Ovary (tissue), 10 donors: ENCODE measurements at places on chromosomes 5 and 9. TPM values are rescaled to one million over a fixed set of nuclear protein-coding genes. Genes with fewer than 3 reads are reported as not detected.

DNA sequence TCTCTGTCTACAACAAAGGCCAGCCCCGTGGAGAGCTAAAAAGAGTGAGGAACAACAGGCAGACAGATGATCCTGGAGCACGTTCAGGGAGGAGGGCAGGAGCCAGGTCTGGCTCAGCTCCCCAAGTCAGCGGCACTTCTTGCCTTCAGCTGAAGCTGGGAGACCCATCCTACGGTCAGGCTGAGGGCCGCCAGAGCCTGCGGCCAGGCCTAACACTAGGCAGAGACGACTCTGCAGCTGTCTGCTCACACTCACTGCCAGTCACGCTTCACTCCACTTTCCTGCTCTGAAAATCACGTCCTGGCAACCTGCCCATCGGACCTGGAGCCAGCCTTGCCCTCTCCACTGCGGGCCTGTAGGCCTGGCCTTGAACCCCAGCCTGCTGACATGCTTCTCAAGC is 160.9 kb upstream of the LHFPL2 start:
- DNase-seq: peak; percentile 52

- no peak for DNase-seq
Observed at GRCh38 chr9:27385606-27386322, 88.8 kb upstream of the EQTN start.

- DNase-seq: no peak
Observed at GRCh38 chr9:79012561-79012960, 559.2 kb upstream of the TLE4 start.

DNA sequence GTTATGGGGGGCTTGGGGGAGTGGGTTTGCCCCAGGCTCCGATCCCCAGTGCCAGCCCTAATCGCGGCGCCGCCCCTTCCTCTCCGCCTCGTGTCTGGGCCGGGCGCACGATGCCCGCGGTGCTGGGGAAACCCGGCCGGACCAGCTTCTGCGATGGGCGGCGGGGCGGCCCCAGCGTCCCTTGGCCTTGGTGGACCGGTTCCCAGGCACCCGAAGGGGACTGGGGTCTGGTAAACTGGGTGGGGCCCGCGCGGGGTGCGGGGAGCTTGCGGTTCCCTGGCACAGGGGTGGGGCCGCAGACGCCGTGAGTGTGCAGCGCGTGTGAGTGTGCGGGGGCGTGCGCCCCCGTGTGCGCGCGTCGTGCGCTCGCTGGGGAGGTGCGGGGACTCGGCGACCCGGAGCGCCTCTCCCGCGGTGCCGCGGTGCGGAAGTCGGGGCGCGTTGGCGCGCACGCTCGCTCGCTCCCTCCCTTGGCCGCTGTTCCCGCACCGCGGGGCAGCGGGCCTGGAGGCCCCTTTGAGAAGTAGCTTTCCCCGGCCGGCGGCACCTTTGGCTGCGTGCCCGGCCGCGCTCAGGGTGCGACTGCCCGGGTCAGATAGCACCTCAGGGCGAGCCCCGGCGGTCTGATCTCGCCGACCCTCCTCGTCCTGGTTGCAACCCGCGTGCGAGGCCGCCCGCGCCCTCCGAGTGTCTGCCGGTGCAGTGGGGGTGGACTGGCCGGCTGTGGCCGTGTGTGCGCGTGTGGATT is 568 bp downstream of the MACIR start:
- peak; percentile 69 for DNase-seq

GRCh38 chr5:125006011-125006685 is 259.7 kb upstream of the ZNF608 start:
- DNase-seq: no peak

CCL19 gene
- polyA plus RNA-seq: 0.40 TPM

DNA sequence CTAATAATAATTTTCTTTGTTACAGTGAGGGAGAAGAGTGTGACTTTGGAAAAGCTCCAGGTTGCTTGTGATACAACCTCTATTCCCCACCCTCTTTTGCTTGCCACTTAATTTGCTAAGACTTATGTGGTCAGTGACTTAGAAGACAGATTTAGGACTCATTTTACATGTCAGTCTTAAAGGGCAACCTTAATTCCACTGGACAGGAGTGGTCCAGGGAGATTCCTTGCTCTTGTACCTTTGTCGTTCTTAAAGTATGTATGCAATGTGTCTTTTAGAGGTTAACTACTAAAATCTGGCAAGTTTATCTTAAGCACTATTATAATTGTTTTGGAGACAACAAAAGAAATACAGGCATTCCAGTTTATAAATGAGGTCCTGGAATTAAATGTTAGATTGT is 20.0 kb downstream of the SLC30A5 start:
- DNase-seq: no peak

GRCh38 chr9:109387206-109387605 is 66.3 kb upstream of the EPB41L4B start:
- no peak for DNase-seq

BHMT2 gene
- polyA plus RNA-seq: 7.0 TPM

GRCh38 chr5:23303435-23303834 is 204.0 kb upstream of the PRDM9 start:
- no peak for DNase-seq

ORM2 gene
- 0.52 TPM for polyA plus RNA-seq

- no peak for DNase-seq
Observed at GRCh38 chr9:78973907-78974306, 597.9 kb upstream of the TLE4 start.

DNA sequence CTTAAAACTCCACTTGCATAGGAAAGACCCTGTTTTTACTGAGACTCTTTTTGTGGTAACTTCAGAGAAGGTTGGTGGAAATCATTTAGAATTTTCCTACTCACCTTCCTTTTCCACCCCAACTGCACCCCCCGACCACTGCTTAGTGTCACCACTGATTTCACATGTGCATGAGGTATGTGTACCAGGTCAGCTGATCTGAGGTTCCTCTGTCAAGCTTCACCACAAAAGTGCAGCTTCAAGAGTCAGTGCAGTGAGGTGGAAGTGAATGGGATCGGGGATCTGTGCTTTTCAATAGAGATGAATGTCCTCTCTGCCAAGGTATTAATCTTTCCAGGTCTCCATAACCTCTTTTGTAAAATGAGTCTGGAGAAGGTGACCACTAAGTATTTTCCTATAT is 260.5 kb upstream of the WWC1 start:
- no peak for DNase-seq

ZNF454 gene
- polyA plus RNA-seq: 3.2 TPM

DNA sequence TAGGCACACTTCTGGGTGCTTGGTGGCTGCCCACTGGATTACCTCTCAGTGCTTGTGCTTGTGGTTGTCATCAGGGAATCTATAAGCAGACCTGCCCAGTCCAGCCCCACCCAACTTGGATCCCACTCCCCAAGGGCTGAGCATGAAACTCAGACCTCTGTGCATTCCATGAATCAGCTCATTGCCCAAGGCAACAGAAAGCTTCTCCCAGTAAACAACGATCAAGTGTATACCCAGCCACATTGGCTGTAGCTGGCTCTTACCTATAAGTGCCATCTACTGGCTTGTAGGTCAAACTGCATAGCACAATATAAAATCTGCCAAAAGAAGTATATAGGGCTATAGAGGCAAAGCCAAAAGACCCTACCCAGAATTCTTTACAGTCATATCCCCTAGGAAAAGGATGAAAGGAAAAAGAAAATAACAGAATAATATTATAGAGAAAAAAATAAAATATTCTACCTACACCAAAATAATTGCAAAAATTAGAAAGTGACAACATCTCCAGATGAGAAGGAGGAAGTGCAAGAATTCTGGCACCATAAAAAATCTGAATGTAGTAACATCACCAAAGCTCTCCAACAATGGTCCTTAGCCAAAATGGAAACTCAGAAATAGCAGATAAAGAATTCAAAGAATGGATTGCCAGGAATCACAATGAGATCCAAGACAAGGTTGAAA is 321.0 kb upstream of the TRPC7 start:
- no peak for DNase-seq

OTP gene
- polyA plus RNA-seq: not detected

GRCh38 chr5:120122703-120123102 is 341.4 kb upstream of the PRR16 start:
- no peak for DNase-seq

GLRA1 gene
- polyA plus RNA-seq: not detected

DNA sequence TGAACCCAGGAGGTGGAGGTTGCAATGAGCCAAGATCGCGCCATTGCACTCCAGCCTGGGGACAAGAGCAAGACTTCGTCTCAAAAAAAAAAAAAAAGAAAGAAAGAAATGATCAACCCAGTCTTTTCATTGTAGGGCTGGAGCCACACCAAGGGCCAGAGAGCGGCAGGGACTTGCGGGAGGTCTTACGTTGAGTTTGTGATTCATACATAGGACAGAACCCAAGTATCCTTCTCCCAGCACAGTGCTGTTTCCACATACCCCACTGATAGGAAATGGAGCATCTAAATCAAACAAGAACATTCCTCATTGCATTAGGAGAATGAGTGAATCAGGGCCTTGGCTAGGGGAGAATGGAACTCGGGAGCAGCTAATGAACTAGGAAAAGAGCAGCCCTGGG is 3.5 kb upstream of the TNIP1 start:
- no peak for DNase-seq

NUTM2G gene
- not detected for polyA plus RNA-seq

DNA sequence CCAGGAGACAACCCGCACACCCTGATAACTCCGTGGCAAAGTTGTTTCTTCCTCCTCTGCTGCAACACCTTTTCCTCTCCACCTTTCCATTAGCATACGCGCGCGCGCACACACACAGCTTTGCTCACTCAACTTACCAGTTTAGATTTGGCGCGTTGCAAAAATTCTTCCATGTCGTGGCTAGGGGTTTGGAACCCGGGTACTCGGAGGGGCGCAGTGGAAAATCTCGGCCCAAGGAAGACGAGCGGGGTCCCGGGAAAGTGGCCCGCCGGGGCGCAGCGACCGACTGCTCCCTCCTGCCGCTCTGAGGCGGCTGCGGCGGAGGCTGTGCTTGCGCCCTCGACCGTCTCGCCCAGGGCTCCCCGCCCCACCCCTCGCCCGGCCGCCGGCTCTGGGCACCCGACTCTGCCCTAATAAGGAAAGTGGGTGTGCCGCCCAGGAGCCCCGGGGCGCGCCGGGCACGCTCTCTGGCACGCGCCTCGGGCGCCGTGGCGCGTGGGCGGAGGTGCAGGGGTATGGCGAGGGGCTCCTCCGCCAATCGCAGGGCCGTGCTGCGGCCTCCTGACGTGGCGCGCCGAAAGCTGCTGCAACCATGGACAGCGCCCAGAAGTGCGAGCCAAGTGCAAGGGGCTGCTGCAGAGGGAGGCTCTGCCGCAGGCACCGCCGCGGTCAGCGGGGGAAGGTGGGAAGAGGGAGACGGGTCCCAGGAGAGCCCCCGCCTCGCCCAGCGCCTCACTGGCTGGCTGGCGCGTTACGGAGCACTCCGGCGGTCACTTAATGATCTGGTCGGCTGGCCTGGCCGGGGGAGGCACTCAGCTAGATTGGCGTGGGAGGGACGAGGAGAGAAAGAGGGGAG is at the start of gene PRUNE2:
TSS of gene PRUNE2 (minus strand) at position 324 of the 856 bp plus-strand sequence. CDS start at position 173, 151 bp downstream.
- DNase-seq: peak; percentile 85

- no peak for DNase-seq
Observed at GRCh38 chr5:84779186-84779585, 394.5 kb upstream of the EDIL3 start.

PCDHGB5 gene
- 4.5 TPM for polyA plus RNA-seq

DNA sequence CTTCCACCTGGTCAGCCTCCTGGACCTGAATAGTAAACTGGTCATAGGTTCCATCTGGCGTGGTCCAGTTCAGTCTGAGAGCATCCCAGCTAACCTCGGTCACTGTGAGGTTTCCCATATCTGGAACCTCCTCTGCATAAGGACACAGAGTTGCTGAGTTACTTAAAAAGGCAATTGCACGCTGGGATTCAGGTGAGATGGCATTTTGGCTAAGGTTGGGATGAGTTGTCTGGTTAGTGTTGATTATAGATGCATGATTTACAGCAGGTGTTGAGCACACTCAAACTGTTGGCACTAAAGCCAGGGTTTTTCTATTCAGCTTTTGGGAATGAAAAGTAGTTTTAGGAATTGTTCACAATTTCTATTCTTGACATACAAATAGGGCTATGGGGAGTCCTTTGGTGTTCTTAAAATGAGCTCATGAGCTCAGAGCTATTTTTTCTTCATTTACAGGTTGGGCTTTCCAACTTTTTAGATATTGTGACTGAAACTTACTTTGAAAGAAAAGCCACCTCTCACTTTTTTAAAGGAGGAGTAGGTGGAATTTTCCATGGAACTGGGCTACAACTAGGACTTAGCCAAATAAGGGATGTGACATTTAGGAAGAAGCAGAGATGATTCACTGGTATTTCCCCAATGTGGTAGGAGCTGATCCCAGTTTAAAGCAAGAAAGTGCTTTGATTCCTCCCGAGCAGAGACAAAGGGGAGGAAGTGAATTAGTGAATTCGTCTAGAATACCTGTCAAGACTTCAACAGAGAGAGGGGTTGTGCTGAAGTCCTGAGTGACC is 54.7 kb downstream of the TNC start:
- no peak for DNase-seq

GRCh38 chr5:53063176-53063575 is 46.4 kb downstream of the MOCS2 start:
- DNase-seq: no peak

GHR gene
- 4.7 TPM for polyA plus RNA-seq

GRCh38 chr9:126614455-126615244 is 922 bp downstream of the LMX1B start:
- DNase-seq: no peak

- no peak for DNase-seq
Observed at GRCh38 chr5:27093279-27093678, 54.9 kb upstream of the CDH9 start.

NEUROG1 gene
- not detected for polyA plus RNA-seq

QRFP gene
- polyA plus RNA-seq: not detected

GRCh38 chr5:14734396-14734795 is 69.9 kb downstream of the OTULIN start:
- no peak for DNase-seq

- DNase-seq: no peak
Observed at GRCh38 chr9:13481274-13481673, 201.8 kb upstream of the MPDZ start.

ECSCR gene
- 32.8 TPM for polyA plus RNA-seq

SLC6A7 gene
- not detected for polyA plus RNA-seq

HTR4 gene
- polyA plus RNA-seq: 0.23 TPM

DNA sequence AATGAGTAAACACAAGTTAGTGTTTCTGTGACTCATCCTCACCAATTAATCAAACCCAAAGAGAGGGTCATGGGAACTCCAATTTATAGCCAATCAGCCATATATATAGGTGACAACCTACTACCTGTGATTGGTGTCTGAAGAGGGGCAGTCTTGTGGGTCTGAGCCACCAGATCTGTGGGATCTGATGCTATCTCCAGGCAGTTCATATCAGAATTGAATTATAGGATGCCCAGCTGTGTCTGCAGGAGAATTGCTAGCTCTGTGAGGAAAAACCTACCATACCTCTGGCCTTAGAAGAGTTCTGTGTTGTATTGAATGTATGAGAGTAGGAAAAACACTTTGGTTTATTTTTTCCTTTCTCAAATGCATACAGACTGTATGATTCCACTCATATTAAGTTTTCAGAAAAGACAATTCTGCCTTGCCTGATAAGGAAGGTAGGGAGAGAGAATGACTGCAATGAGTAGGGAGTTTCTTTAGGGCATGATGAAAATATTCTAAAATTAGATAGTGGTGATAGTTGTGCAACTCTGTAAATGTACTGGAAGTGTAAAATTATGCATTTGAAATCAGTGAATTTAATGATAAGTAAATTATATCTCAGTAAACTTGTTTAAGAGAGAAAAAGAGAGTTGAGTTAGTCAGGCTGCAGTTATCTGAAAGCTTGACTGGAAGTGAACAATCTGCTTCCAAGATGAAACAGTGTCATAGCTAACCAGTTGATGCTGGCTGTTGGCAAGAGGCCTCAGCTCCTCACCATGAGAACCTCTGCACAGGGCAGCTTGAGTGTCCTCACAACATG is 274.9 kb downstream of the AUH start:
- DNase-seq: no peak

STARD4 gene
- polyA plus RNA-seq: 4.5 TPM
